NCI-H345 (cell line): ENCODE measurements at places on chromosomes 3 and 15.

DNA sequence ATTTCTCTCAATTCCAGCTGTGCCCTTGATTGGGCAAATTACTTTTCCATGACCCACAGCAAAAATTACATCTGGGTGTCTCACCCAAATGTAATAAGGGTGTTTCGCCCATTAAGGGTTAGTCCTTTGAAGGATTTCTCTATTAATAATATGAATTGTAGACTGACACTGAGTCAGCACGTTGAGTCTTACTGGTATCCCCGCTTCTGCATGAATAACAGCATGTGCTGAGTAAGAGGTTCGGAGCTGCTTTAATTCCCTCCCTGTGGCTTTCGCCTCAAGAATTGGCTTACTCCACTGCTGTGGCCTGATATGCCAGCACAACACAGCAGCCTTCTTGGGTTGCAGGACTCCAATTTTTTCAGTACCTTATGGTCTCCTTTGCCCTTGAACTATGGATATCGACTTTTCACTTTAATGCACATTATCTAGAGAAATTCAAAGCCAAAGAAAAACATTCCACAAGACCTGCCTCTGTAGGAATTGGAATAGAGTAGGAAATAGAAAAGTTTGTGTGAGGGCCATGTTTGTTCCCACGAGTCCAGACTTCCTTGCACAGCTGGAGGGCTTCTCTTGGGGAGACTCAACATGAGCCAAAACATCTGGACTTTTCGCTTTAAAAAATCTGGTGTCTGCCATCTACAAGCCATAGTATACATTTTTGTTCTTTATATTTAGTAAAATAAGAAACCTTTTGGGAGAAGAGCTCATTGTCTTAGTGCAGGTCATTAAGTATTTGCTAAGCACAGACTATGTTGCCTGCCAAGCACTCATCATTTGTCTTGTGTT is 20.7 kb upstream of the ERC2 start:
- no peak for DNase-seq

DNA sequence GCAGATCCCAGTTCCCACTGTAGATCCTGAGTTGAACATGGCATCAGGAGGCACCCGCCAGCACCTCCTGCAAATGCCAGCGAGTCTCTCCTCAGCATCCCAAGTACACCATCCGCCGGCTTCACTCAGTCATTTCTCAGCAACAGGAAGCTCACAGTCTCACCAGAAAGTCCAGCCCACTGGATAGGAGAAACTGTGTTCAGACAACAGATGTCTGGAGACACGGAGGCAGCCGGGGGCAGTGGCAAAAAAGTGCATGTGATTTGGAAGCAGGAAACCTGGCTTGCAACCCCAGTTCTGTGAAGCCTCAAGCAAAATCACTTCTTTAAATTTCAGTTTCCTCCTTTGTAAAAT is 68.7 kb downstream of the SRGAP3 start:
- no peak for DNase-seq

- DNase-seq = no peak
Observed at GRCh38 chr3:119084371-119085069, 49.9 kb upstream of the IGSF11 start.

GRCh38 chr15:49982584-49982983 is 136.4 kb downstream of the ATP8B4 start:
- no peak for DNase-seq

DNA sequence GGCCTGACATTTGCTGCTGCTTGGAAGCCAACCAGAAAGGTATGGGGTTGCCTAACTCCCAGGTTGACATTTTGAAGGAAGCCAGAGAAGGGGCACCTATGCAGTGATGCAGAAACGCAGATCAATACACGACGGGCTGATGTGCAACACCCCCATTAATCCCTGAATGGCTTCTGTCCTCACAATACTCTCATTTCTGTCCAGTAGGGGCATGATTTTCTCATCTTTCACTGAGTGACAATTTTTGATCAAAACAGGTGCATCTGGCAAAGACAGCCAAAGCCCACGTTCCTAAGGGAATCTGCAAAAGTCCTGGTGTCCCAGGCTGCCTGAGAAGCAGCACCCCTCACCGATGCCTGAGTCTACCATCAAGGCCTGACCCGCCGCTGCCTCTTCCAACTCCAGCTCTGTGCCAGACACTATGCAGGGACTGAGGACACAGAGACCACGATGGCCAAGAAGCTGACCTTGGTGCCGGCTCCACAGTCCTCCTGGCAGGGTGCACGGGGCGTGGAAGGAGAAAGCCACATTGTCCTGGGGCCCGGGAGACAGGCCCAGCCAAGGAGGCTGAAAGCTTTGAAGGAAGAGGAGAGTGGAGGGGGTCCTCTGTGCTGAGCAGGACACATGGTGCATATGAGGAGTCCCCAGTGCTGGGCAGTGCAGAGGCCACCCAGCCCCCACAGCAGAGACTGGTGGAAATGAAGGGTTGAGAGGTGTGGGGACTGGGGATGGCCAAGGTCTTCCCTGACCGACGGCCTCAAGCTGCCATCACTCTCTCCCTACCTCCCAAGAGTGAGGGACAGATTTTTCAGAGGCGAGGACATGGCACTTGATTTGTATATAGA is 159.6 kb downstream of the NUP210 start:
- DNase-seq = no peak
